ENCODE measurements at places on chromosomes 3 and 15. TPM values are rescaled to one million over a fixed set of nuclear protein-coding genes. Genes with fewer than 3 reads are reported as not detected.

TPRG1 gene
- not detected for total RNA-seq

FHIT gene
- total RNA-seq = 1.6 TPM

CNTN4 gene
- total RNA-seq = not detected

PLIN1 gene
- not detected for total RNA-seq

PLS1 gene
- total RNA-seq = 1.8 TPM

SERPINI2 gene
- total RNA-seq = not detected

AKAP13 gene
- total RNA-seq = 83.4 TPM

CLDN18 gene
- not detected for total RNA-seq

ERC2 gene
- 0.49 TPM for total RNA-seq

GOLGA8J gene
- 0.13 TPM for total RNA-seq

PIGZ gene
- total RNA-seq = 3.5 TPM

PTPRG gene
- total RNA-seq = 22.5 TPM

GOLGA8S gene
- total RNA-seq = not detected

HRG gene
- not detected for total RNA-seq

IFT122 gene
- total RNA-seq = 24.0 TPM

STRA6 gene
- not detected for total RNA-seq

LIPC gene
- total RNA-seq = not detected

CDAN1 gene
- 5.7 TPM for total RNA-seq

SLC12A1 gene
- not detected for total RNA-seq

AMOTL2 gene
- 145 TPM for total RNA-seq

MOBP gene
- total RNA-seq = under 0.01 TPM

IFT57 gene
- total RNA-seq = 26.1 TPM
